T-helper 2 cell (primary cell): ENCODE measurements at places on chromosomes 7 and 10.

GRCh38 chr7:7228967-7229366 lies 46.6 kb downstream of the C1GALT1 start:
- DNase-seq: no peak

DNA sequence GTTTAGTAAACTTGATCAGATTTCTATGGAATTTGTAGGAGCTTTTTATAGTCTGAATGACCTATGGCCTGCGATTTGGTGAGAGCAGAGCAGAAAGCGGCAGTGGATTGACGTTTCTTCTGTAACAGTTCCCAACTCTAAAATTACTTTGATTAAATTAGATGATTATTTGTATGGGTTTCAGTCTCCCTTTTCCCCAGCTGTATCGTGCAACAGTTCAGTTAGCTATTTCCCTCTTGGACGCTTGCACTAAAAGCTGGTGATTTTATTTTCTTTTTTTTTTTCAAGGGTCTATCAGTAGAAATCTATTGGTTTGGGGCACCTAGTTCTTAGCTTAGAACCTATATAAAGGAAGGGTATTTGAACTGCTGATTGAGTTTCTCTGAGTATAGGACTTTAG lies 6.8 kb downstream of the AHCYL2 start:
- DNase-seq: no peak

DNA sequence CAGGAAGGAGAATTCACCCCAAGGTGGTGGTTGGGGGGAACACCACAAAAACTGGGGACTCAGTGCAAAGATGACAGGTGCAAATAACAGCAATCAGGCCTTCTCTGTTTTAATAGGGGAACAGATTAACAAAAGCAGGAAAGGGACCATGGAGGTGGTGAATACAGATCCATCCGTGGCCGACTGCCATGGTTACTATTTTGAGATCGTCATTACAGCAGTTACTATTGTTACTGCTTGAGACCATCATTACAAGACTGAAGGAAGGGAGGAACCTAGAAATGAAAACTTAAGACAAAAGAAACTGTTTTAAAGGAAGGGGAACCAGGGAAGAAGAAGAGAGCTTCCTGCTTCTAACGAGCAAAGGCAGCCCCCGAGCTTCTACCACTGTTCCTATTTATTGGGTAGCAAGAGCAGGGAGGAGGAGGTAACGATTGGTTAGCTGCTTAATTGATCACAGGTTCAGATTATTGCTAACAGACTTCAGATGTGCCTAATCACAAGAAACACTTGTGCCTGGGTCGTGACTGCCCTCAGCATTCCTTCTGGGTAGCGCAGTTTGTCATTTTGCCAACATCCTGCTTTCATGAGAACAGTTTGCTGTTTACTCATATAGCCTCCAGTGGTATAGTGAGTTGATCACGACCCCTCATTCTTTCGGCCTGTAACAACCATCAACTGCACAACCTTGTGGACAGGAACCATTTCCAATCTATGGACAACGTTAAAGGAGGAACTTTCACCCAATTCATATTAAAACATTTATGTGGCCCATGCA lies 216.3 kb downstream of the CHCHD3 start:
- DNase-seq: no peak

DNA sequence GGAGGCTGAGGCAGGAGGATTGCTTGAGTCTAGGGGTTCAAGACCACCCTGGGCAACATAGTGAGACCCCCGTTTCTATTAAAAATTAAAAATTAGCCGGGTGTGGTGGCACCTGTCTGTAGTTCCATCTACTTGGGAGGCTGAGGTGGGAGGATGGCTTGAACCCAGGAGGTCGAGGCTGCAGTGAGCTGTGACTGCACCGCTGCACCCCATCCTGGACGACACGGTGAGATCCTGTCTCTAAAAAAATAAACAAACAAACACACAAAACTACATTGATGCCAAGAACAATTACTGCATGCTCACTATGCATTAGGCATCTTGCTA lies 761 bp upstream of the CHST12 start:
- DNase-seq: no peak

DNA sequence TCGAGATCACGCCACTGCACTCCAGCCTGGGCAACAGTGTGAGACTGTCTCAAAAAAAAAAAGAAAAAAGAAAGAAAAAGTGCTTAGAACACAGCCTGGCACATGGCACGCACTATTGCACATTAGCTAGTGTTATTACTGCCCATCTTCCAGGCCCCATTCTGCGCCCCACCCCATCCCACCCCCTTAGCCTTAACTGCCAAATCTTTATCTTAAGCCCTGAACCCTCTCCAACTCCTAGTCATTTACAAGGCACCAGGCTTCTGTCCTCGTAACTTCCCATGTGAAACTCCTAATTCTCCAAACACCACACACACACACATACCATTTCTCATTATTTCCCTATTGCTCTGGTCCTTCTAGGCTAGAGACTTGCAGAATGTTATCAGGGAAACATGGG lies 4.8 kb downstream of the FRAT2 start:
- DNase-seq: no peak

- DNase-seq: no peak
Measured at GRCh38 chr7:29765490-29765889, 40.8 kb upstream of the WIPF3 start.

DNA sequence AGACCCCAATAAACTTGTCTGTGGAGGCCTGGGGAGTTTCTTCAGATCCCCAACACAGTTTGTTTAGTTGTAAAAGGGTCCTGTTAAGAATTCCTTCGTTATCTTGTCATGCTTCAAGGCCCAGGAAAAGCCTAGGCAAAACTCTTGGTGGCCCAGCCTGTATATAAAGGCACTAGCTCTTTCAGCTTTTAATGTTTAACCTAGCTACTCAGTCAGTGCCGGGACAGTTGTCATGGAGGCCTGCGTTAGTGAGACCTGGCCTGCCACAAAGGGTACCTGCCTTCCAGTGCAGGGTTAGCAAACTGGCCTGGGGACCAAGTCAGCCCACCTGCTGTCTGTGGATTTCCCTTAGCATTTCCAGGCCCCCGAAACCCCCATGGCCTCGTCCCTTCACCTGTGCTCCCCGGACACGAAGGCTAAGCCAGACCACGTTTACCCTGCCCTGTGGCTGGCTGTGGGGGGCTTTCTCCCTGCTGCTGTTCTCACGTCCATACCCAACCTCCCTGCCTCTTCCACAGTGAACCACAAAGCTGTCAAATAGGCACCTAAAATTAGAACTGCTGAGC lies 96.9 kb upstream of the PPP2R2D start:
- DNase-seq: no peak

DNA sequence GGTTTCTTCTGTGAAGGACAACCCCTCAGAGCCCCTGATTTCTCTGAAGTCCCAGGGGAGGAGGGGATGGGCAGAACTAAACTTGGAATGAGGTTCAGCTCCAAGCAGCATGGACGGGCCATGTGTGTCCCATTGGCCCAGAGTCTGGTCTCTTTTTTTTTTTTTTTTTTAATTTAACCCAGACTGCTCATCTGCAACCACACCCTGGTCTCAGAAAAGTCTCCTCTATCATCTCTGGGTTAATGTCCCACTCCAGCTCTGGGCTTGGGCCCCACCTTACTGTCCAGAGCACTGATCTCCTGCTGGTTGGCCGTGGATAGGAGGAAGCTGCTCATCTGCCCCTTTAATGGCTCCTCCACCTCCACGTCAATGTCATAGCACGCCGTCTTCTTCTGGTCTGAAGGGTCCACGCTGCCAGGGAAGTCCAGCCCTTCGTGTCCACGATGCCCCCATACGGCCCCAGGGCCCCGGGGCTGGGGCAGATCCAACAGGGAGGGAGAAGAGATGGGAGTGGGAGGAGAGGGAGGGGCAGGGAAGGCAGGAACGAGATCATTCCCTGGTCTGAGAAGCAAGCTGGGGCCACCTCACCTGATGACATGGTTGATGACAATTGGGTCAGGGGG lies 7.7 kb downstream of the CHPF2 start:
- DNase-seq: no peak

- DNase-seq: no peak
Measured at GRCh38 chr10:81177651-81178244, 640.0 kb downstream of the SH2D4B start.

DNA sequence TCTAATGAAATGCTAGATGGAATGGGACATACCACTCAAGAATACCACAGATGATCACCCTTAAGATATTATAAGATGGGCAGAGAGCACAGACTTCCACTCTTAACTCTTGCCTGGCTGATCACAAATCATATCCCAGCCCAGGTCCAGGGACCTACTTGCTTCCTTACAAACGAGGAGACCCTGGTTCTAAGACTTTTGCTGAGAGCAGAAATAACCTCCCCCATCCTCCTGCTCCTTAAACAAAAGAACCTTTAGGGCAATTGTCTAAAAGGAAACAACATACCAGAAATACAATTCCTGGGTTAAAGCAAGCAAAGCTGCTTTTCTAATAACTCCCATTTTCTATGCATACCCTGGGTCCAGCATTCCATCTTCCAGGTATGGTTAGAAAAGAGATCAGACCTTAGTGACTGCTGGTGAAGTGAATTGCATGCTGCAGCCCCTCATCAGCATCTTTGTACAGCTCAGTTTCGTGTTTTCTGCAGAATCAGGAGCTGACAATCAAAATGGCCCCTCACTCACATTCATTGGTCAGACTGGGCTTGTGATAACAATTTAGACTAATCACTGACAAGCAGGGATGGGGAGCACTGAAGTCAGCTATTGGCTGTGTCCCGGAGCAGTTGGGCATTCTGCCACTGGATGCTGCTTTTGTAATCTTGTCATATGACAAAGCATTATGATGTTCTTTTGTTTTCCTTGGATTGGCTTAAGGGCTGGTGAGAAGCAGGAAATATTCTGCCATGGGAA lies 14.6 kb downstream of the IFIT3 start:
- no peak for DNase-seq

GRCh38 chr7:130037703-130038102 lies 13.5 kb downstream of the ZC3HC1 start:
- no peak for DNase-seq

DNA sequence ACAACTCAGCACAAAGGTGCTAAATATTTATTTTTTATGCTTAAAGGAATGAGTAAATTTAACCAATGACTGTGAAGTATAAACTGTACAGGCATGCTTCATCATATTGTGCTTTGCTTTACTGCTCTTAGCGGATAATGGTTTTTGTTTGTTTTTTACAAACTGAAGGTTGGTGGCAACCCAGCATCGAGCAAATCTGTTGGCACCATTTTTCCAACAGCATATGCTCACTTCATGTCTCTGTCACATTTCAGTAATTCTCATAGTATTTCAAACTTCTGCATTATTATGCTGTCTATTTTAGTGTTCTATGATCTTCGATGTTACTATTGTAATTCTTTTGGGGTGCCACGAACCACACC lies 22.8 kb downstream of the BRAF start:
- no peak for DNase-seq

- DNase-seq: no peak
Measured at GRCh38 chr10:61335359-61335758, 117.8 kb downstream of the TMEM26 start.

GRCh38 chr7:158805937-158806336 lies 23.4 kb downstream of the ESYT2 start:
- no peak for DNase-seq

DNA sequence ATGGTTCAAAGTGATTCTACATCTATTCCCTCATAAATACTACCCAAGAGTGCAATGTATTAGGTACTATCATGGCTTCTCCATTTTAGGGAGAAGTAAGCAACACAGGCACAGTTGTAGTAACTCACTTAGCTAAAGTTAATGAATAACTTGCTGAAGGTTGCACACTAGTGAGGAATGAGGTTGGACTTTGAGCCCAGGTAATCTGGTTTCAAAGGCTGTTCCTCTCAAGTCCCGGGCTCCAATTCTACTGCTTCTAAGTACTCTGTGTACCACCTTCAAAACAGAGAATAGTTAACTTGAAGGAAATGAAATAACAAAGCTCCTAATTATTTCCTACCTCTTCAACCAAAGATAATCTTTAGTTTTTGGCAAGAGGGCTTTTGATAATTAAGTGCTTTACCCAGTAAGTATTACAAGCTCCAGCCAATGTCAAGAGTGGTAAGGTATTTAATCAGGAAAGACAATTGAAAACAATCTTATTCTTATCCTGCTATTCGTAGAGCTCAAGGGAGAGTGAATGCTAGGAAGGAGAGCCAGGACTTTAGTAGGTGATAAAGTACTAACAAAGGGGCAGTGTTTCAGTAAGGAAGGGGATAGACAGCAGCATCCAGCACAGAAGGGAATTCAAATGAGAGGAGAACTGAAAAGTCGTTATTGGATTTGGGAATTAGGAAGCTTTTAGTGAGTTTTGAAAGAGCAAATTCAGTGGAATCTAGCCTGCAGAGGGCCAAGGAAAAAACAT lies 158.2 kb upstream of the PTPRZ1 start:
- DNase-seq: no peak

- DNase-seq: no peak
Measured at GRCh38 chr7:46972205-46972604, 609.7 kb downstream of the TNS3 start.
